ENCODE measurements at places on chromosomes 16 and 17.
A peak's percentile ranks its signal among the peaks of the same experiment; 100 is the strongest.

DNA sequence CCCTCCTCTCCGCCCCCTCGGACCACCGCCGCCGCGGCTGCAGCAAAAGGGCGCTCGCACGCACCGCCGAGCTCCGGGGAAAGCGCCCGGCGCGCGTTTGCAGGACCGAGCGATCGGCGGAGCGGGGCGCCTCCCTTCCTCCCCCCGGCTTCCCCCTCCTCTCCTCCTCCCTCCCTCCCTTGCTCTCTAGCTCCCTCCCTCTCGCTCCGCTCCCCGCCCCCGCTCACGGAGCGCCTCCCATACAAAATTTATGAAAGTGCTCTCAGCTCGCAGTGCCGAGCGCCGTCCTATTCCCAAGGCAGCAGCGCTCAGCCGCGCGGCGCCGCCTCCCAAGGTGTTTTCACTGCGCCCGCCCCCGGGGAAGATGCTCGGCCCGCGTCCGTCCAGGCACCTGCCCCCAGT, at the start of gene RTN4RL1:
Gene RTN4RL1 (minus strand): TSS at position 115 of the 402 bp plus-strand sequence. CDS start 469 bp downstream, outside the sequence.
- H3K4me3 ChIP-seq = peak within 1 kb of the TSS; percentile 51
- peaks cover 46% of the 10 kb centered on the region for H3K4me1 ChIP-seq
- no peak within 1 kb of the TSS for H3K27ac ChIP-seq
- peak; percentile 72 for DNase-seq
- H3K36me3 ChIP-seq = no peaks in the 10 kb centered on the region

GRCh38 chr17:17495536-17496188, 533 bp downstream of the RASD1 start:
- no peak for DNase-seq
- H3K27ac ChIP-seq = no peak overlapping the region
- H3K4me1 ChIP-seq = peaks cover 24% of the 10 kb centered on the region
- peaks cover 8% of the 10 kb centered on the region for H3K27me3 ChIP-seq
- H3K36me3 ChIP-seq = peaks cover 14% of the 10 kb centered on the region

DNA sequence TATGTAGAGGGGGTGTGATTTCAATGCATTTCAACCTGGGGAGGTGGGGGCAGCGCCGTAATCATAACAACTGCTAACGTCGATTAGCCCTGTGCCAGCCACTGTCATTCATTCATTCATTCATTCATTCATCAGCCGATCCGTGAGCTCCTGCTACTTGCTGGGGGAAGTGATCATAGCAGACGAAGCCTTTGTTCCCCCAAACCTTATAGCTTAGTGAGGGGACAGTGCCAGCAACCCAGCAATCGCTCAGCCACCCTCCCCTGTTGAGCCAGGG, 106.5 kb upstream of the GSE1 start:
- H3K4me3 ChIP-seq = no peak overlapping the region
- no peak for DNase-seq
- no peaks in the 10 kb centered on the region for H3K36me3 ChIP-seq
- H3K4me1 ChIP-seq = no peaks in the 10 kb centered on the region

DNA sequence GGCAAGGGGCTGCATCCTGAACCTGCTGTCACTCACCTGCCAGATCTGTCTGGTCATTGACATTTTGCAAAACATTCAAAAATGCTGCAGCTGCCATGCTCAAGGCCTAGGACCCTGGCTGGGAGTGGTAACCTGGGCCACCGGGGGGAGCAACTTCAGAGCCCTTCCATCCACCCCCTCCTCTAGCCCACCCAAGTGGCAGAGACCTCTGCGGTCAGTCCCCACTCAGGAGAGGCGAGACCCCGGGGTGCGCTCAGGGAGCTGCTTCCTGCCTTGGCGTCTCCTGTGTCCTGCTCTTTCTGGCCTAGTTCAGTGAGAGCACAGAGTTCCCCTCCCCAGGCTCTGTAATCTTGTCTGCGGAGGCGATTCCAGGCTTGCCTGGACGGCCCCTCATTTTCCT, 108.8 kb downstream of the CCDC182 start:
- DNase-seq = no peak
- no peak overlapping the region for H3K27ac ChIP-seq

DNA sequence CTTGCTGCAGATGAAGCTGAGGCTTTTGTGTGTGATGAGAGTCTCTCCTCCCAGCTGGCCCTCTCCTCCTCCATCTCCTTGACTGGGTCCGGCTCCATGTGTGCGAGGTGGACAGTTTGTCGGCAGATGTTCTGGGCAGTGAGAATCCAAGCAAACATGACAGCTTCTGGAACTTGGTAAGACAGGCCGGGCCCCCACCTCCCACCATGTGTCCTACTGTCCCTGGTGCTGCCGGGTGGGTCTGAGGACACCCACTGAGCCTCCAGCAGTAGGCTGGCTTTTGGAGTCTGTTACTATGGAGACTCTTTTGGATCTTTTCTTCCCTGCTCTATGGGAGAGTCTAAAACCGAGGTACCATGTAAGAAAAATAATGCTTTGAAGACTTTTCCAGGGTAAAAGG, 12.7 kb downstream of the NUP85 start:
- H3K27me3 ChIP-seq = no peaks in the 10 kb centered on the region
- peaks cover 77% of the 10 kb centered on the region for H3K36me3 ChIP-seq
- no peak for DNase-seq
- no peaks in the 10 kb centered on the region for H3K4me1 ChIP-seq

GRCh38 chr17:83005639-83006038, 73.8 kb upstream of the METRNL start:
- no peaks in the 10 kb centered on the region for H3K4me1 ChIP-seq
- H3K27ac ChIP-seq = no peak overlapping the region
- peaks cover 6% of the 10 kb centered on the region for H3K36me3 ChIP-seq
- no peak for DNase-seq
- H3K4me3 ChIP-seq = no peak overlapping the region
- H3K27me3 ChIP-seq = no peaks in the 10 kb centered on the region

- H3K36me3 ChIP-seq = no peaks in the 10 kb centered on the region
- no peak overlapping the region for H3K27ac ChIP-seq
- no peaks in the 10 kb centered on the region for H3K27me3 ChIP-seq
- H3K4me3 ChIP-seq = no peak overlapping the region
- H3K4me1 ChIP-seq = no peaks in the 10 kb centered on the region
- no peak for DNase-seq
These were observed 175.7 kb downstream of the KCNJ2 start for GRCh38 chr17:70345061-70345460.

GRCh38 chr16:50273888-50274325, 7.6 kb downstream of the ADCY7 start:
- no peak for DNase-seq
- H3K36me3 ChIP-seq = peaks cover 29% of the 10 kb centered on the region
- H3K4me1 ChIP-seq = peaks cover 97% of the 10 kb centered on the region
- H3K27ac ChIP-seq = peak overlapping the region; percentile 91

DNA sequence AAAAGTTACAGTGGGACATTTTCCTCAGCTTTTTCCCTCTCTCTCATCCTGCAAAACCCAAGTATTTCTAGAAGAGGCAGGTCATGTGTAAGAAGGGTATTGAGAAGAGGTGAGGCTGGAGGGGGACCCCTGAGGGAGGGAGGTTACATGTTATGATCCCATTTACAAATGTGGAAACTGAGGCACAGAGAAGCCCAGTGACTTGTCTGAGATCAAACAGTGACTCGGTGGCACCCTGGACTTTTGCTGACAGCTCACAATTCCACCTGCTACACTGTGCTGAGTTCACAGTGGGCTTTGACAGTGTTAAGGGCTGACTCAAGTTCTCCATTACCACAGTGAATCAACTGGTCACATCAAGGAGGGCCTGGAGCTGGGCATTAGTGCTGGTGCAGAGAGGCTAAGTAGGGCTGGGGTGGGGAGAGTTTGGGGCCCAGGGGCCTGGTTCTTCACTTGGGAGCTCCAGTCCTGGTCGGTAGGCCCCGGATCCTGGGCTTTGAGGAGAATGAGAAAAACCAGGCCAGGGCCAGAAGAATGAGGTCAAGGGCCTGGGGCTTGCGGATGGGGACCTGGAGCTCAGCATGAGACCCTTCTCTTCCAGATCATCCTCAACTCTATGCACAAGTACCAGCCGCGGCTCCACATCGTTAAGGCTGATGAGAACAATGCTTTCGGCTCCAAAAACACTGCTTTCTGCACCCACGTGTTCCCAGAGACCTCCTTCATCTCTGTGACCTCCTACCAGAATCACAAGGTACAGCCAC, 26.0 kb downstream of the TBX4 start:
- no peaks in the 10 kb centered on the region for H3K36me3 ChIP-seq
- no peak overlapping the region for H3K4me3 ChIP-seq
- DNase-seq = no peak
- H3K27ac ChIP-seq = no peak overlapping the region

Measured in CD4-positive, alpha-beta T cell (primary cell).